ENCODE measurements at places on chromosomes 7 and 10. TPM values are rescaled to one million over a fixed set of nuclear protein-coding genes. Genes with fewer than 3 reads are reported as not detected.

RHOBTB1 gene
- total RNA-seq = 16.4 TPM

TMEM176A gene
- total RNA-seq = 0.22 TPM

HOXA7 gene
- 0.77 TPM for total RNA-seq

C10orf67 gene
- total RNA-seq = 0.11 TPM

ITIH2 gene
- total RNA-seq = not detected

WDFY4 gene
- total RNA-seq = not detected

DNAJC12 gene
- 2.8 TPM for total RNA-seq

HSPA12A gene
- 21.0 TPM for total RNA-seq

EN2 gene
- total RNA-seq = not detected

Measured in uterine smooth muscle cell (primary cell).